ENCODE measurements at places on chromosomes 6 and 20.

GRCh38 chr6:44561832-44562665, 174.5 kb downstream of the CDC5L start:
- DNase-seq = no peak

- DNase-seq = peak; percentile 72
These were observed 717 bp downstream of the MRPL14 start for GRCh38 chr6:44126320-44127149.

GRCh38 chr20:25178563-25179438, 16.7 kb upstream of the ENTPD6 start:
- peak; percentile 95 for DNase-seq

DNA sequence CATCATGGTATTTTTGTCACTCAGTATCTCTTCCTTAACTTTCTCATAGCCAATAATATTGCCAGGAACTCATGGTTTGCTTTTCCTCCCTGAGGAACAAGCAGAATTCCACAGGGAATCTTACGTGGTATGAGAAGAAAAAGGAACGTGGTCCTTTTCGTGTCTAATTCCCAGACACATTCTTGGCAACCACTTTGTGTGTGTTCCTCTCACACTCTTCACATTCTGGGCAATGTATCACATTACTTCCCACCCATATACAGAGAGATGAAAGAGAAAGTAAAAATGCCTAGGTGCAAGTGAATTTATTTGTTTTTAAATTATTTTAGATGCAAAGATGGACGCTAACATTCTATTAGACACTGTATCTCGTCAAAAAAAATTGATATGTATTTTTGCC, 102.7 kb downstream of the PTPRK start:
- no peak for DNase-seq

DNA sequence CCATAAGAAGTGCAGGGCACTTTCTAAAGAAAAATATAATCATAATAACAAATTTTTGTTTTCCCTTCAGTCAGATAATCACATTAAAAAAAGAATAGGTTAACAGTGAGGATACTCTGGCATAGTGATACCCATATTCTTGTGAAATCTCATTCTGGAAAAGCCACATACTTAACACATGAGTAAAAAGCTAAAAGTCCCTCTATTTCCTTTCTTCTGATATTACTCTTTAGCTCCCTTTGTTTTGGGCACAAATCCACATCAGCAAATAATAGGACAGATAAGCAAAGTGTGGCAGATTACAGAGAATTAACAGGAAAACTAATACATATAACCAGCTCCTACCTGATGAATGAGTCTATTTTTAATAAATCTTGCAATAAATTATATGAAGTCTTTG, 15.8 kb downstream of the SHPRH start:
- no peak for DNase-seq

- DNase-seq = no peak
These were observed 20.9 kb upstream of the EEF1E1 start for GRCh38 chr6:8123236-8123635.

GRCh38 chr6:159602431-159603041, 90.5 kb downstream of the SOD2 start:
- no peak for DNase-seq

DNA sequence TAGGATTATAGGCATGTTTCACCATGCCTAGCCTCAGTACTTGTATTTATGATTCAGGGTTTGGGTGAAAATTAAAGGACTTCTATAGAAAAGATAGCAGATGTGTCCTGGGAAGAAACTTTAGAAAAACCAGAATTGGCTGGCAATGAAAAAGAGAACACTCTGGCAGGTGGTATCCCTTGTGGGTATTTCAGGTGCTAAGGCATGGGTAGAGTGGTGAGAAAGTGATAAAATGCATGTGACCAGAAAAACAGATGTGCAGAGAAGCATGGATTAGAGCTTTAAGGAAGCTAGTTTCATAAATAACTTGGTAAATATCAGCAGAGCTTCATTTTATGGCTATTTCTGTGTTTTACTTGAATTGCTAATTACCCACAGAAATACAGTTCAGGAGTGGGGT, 622.2 kb downstream of the DOK5 start:
- DNase-seq = no peak

- DNase-seq = no peak
These were observed 14.1 kb upstream of the CALHM6 start for GRCh38 chr6:116447052-116447451.

GRCh38 chr6:146871611-146872425, 273.0 kb downstream of the ADGB start:
- DNase-seq = no peak

DNA sequence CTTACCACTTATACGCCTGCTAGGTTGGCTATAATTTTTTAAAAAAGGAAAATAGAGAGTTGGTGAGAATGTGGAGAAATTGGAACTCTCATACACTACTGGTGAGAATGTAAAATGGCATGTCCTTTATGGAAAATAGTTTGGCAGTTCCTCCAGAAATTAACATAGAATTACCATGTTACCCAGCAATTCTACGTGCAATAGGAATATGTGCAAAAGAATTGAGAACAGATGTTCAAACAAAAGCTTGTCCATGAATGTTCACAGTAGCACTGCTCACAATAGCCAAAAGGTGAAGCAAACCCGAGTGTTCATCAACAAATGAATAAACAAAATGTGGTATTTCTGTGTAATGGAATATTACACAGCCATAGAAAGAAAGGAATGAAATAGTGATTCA, 592.2 kb downstream of the DHX35 start:
- no peak for DNase-seq

DNA sequence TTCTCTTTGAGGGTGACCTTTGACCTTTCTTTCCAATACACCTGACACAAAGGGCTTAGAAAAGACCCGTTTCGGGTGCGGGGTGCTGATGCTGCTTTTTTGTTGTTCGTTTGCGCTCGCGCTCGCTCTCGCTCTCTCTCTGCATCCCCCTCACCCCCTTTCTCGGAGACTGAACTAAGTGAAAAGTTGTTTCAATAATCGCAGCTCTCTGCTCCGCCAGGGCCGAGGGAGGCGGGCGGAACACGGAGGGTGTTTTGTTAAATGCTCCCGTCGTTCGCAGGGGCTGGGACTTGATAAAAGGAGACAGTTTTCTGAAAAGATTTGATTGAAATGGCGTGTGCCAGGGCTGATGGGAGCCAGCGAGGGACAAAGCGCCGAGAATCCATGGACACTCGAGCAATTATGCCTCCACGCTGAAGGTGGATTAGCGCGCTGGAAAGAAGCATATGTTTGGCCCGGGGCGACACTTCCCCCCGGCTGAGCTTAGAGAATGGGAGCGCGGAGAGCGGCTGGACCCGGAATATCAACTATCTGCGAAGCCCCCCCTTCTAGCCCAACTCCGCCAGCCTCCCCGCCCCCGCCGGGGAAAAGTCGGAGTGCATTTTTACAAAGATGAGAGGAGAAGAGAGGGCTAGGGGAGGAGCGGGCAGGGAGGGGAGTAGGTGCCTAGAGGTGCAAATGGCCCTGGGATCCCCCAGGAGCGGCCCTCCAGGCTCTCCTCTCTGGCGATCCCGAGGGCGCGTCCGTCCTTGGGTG, 25.0 kb downstream of the TFAP2A start:
- DNase-seq = no peak

- DNase-seq = peak; percentile 53
These were observed 6.4 kb downstream of the EXOC2 start for GRCh38 chr6:686497-686896.

- no peak for DNase-seq
These were observed 25.7 kb upstream of the MYO6 start for GRCh38 chr6:75723382-75723781.

DNA sequence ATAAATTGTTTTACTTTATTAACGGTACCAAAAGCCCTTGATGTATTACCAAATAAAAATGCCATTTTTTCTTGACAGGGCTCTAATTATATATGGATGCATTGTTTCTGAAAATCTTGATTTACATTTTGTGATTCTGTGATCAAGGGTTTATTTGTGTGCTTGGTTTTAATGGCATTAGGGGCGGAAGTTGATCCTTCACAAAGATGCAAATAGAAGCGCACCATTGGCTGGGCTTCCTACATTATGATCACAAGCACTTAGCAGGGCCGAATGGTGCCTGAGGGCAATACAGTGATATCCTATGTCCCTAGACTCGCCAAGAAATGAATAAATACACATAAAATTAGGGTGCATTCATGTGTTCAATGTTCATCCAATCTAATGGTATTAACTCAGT, 172.9 kb upstream of the UST start:
- peak; percentile 54 for DNase-seq

DNA sequence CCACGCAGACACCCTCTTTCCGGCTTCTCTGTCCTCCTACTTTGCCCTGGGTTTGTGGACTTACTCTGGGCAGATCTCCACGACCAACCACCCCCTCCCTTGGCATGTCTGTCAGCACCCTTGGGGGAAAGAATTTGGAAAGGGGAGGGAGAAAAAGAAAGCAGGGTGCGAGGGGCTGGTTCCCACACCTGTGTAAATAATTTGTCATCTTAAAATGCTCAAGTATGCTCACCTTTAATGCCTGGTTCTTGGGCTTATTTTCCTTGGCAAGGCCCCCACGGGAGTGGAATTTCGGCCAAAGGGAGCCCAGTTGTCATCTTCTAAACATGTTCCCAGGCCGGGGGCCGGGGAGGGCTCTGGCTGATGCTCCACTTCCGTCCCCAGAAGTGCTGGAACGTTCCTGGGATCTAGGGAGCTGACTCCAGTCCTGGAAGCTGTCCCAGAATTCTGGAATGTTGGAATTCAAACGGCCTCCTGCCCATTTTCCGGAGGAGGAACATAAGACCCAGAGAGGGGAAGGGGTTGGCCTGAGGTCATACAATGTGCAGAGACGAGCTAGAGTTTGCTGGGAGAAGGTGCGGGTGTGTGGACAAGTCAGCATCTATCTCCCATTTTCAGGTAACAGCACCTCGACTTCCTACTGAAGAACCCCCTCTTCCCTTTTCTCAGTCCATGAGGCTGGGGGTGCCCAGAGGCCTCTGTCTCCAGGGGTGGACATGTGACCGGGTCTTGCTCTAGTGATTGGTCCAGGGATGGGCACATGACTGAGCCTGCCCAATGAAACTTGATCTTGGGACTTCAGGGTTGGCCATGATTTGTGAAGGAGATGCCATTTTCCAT, 122.3 kb downstream of the CEBPB start:
- DNase-seq = no peak

GRCh38 chr6:104095661-104096416, 763.9 kb downstream of the HACE1 start:
- no peak for DNase-seq

GRCh38 chr20:46549188-46549972, 1.1 kb downstream of the OCSTAMP start:
- no peak for DNase-seq

DNA sequence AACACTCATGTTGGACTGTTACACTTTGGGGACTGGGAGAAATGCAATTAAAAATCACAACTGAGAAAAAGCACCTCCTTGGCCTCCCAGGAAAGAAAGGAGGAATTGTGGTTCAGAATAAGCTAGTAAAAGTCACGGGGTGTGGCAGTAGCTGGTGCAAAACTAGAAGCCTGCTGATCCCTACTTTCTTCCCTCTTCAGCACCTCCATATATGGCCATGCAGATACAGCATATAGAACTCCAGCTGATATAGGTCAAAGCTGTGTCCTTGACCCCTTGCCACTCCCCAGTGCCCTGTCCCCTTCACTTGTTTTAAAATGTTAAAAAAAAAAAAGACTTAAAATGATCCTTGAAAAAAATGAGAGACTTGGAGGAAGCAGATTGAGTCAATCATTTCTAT, 5.5 kb upstream of the FLRT3 start:
- no peak for DNase-seq

DNA sequence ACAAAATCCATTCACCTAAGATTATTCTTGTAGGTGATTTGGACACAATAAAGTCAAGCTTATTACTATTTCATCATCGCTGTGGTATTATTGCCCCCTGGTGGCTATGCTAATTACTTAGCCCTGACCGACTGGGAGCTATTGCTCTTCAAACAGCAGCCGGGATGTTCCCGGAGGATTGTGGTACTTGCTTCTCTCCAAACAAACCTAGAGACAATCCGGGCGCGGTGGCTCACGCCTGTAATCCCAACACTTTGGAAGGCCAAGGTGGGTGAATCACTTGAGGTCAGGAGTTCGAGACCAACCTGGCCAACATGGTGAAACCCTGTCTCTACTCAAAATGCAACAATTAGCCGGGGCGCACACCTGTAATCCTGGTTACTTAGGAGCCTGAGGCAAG, 15.4 kb upstream of the STMND1 start:
- DNase-seq = peak; percentile 91

GRCh38 chr6:7048894-7049293, 58.9 kb upstream of the RREB1 start:
- no peak for DNase-seq

Data from COLO829 (cell line).